ENCODE measurements at places on chromosomes 3 and 15.

- DNase-seq = peak; percentile 48
Observed at GRCh38 chr15:39756806-39757522, 25.7 kb downstream of the FSIP1 start.

- DNase-seq = no peak
Observed at GRCh38 chr3:149366941-149367840, 10.3 kb downstream of the TM4SF1 start.

- no peak for DNase-seq
Observed at GRCh38 chr3:169286214-169286613, 377.3 kb downstream of the MECOM start.

DNA sequence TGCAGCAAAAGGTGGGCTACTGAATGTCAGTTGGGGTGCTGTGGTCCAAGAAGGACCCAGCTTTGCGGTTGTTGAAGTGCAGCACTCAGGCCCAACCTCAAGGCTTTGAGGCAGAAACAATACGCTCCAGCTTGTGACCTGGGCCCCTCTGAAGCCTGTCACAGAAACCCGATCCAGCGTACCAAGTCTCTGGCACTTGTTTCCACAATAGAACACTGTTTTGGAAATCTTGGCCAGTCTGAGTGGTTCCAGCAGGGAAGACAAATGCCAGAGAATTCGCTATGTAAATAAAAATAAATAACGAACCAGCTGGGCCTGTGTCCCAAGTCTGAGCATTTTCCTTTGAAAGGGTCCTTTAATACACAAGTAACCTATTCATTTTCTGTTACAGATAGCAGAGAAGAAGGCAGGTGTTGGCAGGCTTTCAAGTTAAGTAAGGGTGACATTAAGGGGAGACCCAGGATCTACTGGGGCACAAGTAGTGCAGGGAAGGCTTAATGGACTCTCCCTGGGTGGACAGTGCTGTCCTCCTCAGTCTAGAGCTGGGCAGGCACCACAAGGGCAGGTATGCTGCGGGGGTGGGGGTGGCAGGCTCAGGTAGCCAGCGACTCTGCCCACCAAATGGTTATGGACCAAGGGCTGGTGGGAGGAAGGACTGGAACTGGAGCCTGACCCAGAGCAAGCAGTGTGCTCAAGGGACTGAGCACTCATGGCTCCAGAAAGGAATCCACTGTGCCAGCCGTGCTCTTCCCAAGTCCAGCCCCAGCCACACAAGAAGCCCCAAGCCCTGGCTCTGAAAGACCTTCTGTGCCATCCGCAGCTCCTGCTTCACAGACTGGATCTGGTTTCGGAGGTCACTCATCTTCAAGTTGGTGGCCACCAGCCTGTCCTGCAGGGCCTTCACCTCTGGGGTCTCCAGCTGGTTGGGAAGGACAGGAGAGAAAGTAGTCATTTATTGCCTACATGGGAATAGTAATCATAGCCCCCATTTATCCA is 26.3 kb downstream of the CCDC13 start:
- no peak for DNase-seq

DNA sequence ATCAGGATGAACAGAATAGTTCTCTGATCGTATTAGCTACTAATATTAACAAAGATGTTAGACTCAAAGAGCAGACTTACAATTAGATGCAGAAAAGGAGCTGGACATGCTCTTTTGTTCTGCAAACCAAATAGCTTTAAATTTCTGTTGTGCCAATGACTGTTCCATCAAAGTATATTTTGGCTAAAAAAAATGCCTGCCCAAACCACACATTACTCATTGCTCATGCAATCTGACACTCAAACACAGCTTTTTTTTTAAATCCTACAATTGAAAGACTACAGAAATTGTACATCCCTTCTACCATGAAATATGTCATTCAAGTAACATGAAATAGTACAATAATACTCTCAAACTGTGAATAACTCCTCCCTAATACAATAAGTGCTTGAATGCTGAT is 48.6 kb downstream of the SHOX2 start:
- no peak for DNase-seq

GRCh38 chr3:50237754-50238548 is 1.9 kb downstream of the GNAI2 start:
- DNase-seq = no peak

DNA sequence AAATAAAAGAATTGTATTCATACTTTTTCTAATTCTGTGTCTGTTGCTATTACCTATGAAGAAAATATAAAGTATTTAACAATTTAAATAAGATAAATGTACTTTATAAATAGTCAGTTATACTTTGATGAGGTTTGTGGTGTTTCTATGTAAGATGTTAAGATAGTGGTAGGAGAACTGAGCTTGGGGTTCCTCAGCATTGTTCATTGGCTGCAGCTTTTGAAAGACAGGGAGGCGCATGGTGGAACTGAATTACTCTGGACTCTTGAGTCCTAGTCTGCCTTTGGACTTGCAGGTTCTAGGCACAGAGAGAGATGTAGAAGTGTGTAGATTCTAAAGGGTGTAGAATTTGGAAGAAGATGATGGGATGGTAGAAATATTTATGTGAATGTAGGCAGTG is 23.1 kb downstream of the LMLN start:
- no peak for DNase-seq

GRCh38 chr3:179068779-179069530 is 2.7 kb downstream of the ZMAT3 start:
- no peak for DNase-seq

GRCh38 chr3:56133423-56133822 is 334.8 kb downstream of the ERC2 start:
- peak; percentile 63 for DNase-seq

DNA sequence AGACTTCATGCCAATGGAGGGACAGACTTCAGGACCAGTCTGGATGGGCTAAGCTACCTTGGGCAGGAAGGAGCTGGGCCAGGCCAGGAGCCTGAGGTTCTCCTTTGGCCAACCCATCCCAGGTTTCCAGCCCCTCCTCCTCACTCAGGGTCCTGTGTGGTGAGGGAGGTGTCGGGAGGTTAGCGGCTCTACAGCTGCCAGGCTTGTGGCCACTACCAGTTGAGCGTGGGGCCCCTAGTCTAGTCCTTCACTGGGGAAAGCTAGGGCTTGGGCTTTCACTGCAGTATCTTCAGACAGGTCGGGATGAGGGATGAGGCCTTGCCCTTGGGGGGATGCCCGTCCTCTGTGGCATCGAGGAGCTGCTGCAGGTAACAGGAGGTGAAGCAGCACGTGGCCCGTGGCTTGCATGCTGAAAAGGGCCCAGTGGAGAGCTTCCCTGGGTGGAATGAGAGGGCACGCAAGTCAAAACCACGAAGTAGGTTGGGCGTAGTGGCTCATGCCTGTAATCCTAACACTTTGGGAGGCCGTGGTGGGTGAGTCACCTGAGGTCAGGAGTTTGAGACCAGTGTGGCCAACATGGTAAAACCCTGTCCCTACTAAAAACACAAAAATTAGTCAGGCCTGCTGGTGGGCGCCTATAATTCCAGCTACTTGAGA is 8.5 kb upstream of the FANCD2 start:
- no peak for DNase-seq

GRCh38 chr3:30131191-30131590 is 475.2 kb upstream of the TGFBR2 start:
- DNase-seq = no peak

All from non-pigmented ciliary epithelial cell (primary cell).